Stimulated activated naive CD8-positive, alpha-beta T cell treated with anti-CD3 and anti-CD28 coated beads, Interleukin-15, Interleukin-2, amounts not matched to agents 100 U/mL and 50 U/mL, for 24 hours (primary cell): ENCODE measurements at places on chromosomes 13 and 19.

DNA sequence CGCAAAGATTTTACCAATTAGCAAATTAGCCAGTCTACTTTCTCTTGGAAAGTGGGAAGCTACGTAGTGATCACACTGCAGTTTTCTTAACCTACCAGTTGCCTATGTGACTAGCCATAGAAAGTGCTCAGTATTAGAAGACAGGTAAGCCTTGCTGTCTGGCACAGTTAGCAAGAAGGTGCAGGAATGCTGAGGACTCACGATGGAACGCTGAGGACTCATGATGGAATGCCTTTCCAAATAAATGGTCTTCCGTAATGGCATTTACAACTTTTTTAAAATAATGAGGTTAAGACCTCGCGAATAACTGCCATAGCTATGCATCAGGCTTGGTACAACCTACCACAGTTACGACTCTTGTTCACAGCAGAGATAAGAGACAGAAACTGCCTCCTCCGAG, 1645.6 kb upstream of the MIR17HG start:
- DNase-seq: no peak

- DNase-seq: peak; percentile 82
Measured at GRCh38 chr19:2543463-2544442, 67.8 kb downstream of the GADD45B start.

DNA sequence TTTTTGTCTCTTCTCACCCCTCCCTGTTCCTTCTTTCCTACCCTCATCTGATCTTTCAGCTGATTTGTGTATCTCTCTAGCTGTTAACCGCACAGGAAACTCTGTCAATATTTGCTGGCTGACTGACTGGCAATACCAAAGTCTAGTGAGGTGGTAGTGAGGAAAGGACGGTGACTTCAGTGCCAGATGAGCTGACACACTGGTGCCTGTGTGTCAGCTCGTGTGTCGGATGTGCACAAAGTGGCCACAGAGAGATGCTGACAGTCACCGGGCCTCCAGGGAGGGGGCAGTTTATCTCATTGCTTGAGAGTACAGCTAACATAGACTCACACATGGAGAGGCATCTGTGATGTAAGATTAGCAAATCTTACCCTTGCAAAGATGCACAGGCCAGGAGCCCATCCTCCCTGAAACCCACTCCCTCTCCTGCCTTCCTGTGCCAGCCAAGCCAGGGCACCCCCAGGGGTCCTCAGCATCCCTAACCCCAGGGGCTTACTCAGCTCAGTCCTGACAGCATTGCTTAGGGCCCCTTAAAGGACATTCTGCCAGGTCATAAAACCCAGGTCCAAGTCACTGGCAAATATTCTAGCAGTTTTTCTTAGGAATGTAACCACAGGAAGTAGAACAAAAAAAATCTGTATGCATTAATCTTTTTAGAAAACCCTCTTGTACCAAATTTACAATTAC, 80.2 kb downstream of the SHISA2 start:
- DNase-seq: no peak

GRCh38 chr13:48826039-48826438, 149.7 kb upstream of the FNDC3A start:
- no peak for DNase-seq

DNA sequence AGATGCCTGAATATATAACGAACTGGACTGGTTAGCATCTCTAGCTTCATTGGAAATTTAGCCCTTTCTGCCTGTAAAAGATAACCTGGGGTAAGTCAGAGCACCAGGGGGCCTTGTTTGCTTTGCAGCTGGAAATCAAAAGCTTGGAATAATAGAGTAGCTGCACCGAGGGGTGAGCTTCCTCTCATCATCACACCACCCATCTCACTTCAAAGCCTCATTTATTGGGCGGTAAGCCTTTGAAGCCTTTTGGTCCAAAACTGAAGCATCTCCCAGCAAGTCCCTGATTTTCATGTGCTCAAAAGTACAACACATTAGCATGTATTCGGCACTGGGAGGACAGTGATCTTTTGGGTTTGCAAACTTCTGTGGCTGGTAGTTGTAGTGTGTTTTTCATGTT, 405.1 kb downstream of the FOXO1 start:
- DNase-seq: no peak

- DNase-seq: no peak
Measured at GRCh38 chr13:26019881-26020870, 31.6 kb downstream of the SHISA2 start.

DNA sequence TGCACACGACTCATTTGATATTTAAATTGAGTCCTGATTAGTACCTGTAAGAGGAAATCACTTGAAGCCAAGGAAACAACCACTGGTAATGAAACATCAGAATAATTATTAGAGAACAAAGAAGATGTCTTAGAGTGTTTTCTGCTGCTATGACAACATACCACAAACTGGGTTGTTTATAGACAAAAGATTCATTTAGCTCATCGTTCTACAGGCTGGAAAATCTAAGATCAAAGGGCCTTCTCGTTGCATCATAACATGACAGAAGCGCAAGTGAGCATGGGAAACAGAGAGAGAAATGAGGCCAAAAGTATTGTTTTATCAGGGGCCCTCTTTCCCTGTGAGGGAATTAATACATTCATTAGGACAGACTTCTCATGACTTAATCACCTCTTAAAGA, 1024.0 kb upstream of the PCDH9 start:
- no peak for DNase-seq

- DNase-seq: no peak
Measured at GRCh38 chr13:46893221-46893740, 3.6 kb downstream of the HTR2A start.

- DNase-seq: no peak
Measured at GRCh38 chr13:23928985-23929384, 31.7 kb upstream of the C1QTNF9B start.

GRCh38 chr13:88979465-88980175, 1308.4 kb downstream of the SLITRK5 start:
- no peak for DNase-seq

DNA sequence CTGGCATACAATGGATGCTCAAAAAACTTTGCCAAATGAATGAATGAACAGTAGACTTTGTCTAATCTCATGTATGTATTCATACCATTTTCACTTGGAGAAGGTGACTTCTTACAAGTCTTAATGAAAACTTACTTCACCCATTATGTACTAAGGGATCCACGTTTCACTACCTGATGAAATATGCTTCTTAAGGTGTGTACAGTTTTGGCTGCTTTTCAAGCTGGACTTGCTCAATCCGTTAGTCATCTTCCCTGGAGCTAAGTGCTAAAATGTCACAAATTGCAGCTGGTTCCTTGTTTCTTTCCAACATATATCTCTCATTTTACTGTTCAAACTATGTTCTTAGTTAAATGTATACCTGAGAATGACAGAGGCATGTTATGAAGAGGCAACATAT, 4.2 kb upstream of the CCNA1 start:
- DNase-seq: no peak

DNA sequence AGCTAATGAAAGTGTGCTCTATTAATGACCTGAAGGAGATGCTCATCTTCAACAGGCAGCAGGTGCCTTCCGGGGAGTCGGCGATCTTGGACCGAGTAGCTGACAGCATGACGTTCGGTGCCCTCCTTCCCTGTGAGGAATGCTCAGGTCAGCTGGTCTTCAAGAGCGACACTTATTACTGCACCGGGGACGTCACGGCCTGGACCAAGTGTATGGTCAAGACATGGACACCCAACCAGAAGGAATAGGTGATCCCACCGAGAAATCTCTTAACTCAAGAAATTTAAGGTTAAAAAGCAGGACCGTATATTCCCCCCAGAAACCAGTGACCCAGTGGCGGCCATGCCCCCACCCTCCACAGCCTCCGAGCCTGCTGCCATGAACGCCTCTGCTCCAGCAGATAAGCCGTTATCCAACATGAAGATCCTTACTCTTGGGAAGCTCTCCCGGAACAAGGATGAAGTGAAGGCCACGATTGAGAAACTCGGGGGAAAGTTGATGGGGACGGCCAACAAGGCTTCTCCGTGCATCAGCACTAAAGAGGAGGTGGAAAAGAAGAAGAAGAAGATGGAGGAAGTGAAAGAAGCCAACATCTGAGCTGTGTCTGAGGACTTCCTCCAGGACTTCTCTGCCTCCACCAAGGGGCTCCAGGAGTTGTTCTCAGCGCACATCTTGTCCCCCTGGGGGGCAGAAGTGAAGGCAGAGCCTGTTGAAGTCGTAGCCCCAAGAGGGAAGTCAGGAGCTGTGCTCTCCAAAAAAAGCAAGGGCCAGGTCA, 22.8 kb upstream of the ANKRD10 start:
- no peak for DNase-seq

DNA sequence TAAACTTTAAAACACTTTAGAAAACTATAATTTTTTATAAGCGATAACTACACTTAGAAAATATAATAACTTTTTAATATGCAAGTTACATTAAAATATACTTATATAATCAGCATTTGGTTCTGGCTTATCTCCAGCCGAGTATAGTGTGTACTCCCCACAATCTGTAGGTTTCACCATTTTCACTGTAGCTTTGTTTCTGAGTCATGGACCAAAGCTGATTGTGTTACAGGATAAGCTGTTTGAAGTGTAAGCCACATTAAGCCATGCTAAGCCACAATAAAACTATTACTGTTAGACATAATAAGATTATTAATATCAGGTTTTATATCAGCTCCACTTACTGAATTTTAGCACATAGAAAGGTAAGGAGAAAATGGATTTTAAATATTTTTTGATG, 43.8 kb downstream of the CCDC122 start:
- no peak for DNase-seq

GRCh38 chr13:87123987-87124784, 547.0 kb upstream of the SLITRK5 start:
- DNase-seq: no peak

- DNase-seq: peak; percentile 67
Measured at GRCh38 chr19:35935911-35936737, at the start of gene LRFN3. Gene LRFN3, plus strand, starts transcription at chr19:35936374. Its CDS starts 3,052 bp downstream, at chr19:35939426.

- DNase-seq: no peak
Measured at GRCh38 chr13:32752997-32753606, 166.8 kb downstream of the PDS5B start.

GRCh38 chr13:19864024-19864745, 736 bp upstream of the ZMYM5 start:
- DNase-seq: peak; percentile 68

GRCh38 chr19:1482361-1483130, 3.5 kb upstream of the C19orf25 start:
- DNase-seq: no peak

GRCh38 chr13:50989476-50989875, 79.9 kb downstream of the RNASEH2B start:
- DNase-seq: no peak

DNA sequence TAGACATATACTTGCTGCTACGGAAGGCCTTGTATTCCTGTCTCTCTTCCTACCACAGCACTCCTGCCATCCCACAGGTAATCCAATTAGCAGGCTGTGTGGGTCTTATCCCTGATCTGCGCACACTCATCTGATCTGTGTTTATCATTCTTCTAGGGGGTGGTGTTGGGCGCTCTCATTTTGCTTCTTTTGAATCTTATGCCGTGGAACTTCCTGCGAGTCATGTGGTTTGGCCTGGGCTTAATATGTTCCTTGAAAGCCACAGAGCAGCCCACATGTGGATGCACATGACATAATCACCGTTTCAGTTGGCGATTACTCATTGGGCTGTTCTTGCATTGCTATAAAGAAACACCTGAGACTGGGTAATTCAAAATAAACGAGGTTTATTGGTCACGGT, 7.5 kb downstream of the RASA3 start:
- peak; percentile 76 for DNase-seq

GRCh38 chr19:39430675-39431593, 4.8 kb downstream of the RPS16 start:
- peak; percentile 63 for DNase-seq

- DNase-seq: no peak
Measured at GRCh38 chr19:23784274-23784673, 25.6 kb upstream of the ZNF681 start.

DNA sequence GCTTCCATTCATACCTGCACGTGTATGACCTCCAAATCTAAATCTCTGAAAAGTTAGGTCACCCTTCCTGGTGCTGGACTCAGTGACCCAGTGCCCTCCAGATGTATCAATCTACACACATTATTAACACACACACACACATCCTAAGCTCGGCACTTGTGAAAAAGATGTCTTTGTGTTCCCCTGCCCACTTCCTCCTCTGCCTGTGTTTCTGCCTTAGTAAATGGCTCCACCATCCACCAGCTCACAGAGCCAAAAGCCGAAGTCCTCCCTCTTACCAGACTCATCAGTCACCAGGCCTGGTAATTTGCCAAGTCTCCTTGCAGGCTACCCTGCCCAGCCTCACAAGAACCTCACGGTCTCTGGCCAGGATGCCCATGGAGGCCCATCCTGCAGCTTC, 131.5 kb downstream of the SHISA2 start:
- DNase-seq: no peak

DNA sequence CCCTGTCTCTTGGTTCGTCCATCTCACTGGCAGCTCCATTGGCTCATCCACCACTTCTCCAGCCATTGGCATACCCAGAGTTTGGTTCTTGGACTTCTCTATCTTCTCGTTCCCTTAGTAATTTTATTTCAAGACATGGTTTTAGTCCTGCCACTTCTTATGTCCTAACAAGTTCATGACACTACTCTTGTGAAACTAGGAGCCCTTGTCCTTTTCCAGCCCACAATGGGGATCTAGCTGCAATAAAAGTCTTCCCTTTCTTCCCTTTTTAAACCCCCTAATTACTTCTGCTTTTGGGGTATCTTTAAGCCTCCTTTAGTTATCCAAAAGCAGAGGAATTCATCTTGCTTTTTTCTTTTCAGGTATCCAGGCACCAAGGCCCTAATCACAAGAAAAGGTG, 2.9 kb upstream of the RCBTB2 start:
- no peak for DNase-seq

GRCh38 chr13:51714663-51715168, 89.2 kb downstream of the DHRS12 start:
- no peak for DNase-seq

GRCh38 chr13:93420206-93420605, 193.6 kb downstream of the GPC6 start:
- DNase-seq: no peak

DNA sequence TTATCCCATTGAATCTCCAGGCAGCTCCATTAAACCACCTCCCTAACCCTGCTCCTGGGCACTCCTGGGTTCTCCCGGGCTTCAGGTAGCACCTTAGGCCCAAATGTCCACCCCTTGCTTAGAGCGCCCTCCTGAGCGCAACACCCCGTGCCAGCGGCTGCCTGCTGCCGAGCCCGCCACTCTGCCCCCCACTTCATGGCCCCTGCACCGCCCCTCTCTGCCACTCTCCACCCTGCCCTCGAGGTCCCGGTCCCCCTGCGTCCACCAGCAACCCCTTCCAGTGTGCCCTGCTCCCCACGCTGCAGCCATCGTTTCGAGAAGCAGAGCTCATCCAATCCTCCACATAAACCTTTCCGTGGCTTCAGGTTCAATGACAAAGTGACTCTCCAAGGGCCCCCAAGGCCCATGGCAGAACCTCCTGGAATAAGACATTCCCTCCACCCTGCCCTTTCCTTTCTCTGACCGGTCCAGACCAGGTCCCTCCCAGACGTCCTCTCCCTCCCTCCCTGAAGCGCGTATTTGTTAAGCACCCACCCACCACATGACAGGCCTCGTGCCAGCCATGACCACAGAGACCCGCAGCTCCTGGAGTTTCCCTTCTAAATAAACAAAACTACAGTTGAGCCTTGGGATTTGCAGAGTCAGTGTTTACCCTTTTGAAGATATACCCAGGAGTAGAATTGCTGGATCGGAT, 66.6 kb downstream of the ARHGEF18 start:
- no peak for DNase-seq
